ENCODE measurements at places on chromosomes 1 and 21.

GRCh38 chr1:207897188-207897587 is 13.7 kb downstream of the CD34 start:
- DNase-seq = no peak

GRCh38 chr1:20896826-20897225 is 109.7 kb upstream of the HP1BP3 start:
- no peak for DNase-seq

GRCh38 chr1:231214918-231215680 is 25.9 kb upstream of the GNPAT start:
- DNase-seq = no peak

DNA sequence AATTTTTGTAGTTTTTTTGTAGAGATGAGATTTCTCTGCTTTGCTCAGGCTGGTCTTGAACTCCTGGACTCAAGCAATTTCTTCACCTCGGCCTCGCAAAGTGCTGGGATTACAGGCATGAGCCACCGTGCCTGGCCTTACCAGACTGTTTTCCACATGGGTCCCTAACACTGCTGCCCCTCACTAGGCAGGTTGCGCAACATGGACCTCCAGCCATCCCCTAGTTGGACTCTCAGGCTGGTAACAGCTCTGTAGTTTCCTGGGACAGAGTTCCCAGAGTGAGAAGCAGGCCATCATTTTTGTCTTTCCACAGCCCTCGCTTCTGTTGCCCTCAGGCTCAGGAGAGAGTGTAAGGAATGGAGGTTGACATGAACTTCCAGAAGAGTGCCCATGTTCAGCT is 156.1 kb downstream of the CTH start:
- DNase-seq = no peak
